ENCODE measurements at places on chromosomes 2 and 18. TPM values are rescaled to one million over a fixed set of nuclear protein-coding genes. Genes with fewer than 3 reads are reported as not detected.

Gene IMPACT
- 34.7 TPM for total RNA-seq

Gene KIAA2012
- total RNA-seq: not detected

Gene EPB41L3
- 0.88 TPM for total RNA-seq

Gene CCDC121
- total RNA-seq: 1.1 TPM

Gene PRKAG3
- total RNA-seq: under 0.01 TPM

Gene IL18RAP
- not detected for total RNA-seq

Gene PCARE
- total RNA-seq: not detected

Gene OTX1
- total RNA-seq: not detected

Gene CYRIA
- total RNA-seq: 1.8 TPM

Gene SP3
- 122 TPM for total RNA-seq

Gene ABCG5
- total RNA-seq: not detected

Gene TTR
- total RNA-seq: not detected

Gene FEV
- not detected for total RNA-seq

Gene SPOPL
- 21.2 TPM for total RNA-seq

Gene LCT
- total RNA-seq: under 0.01 TPM

Gene CACNB4
- 4.3 TPM for total RNA-seq

Gene FNDC4
- 21.4 TPM for total RNA-seq

Gene LYPD6
- total RNA-seq: 0.59 TPM

Gene SEMA4C
- 29.7 TPM for total RNA-seq

Gene HMSD
- total RNA-seq: under 0.01 TPM

Gene ACVR1C
- total RNA-seq: 0.36 TPM

Gene RTN4
- total RNA-seq: 355 TPM

Gene RNPEPL1
- 14.7 TPM for total RNA-seq

Gene SERPINB4
- not detected for total RNA-seq

Gene CFC1
- total RNA-seq: not detected

Gene PJVK
- 2.5 TPM for total RNA-seq

Gene SPHKAP
- not detected for total RNA-seq

Gene PDK1
- total RNA-seq: 18.9 TPM

Gene HOXD11
- not detected for total RNA-seq

Gene WIPF1
- total RNA-seq: 17.7 TPM

Gene CLEC4F
- not detected for total RNA-seq
